Sigmoid colon (tissue), 7 donors: ENCODE measurements at places on chromosomes 16 and 17. TPM values are rescaled to one million over a fixed set of nuclear protein-coding genes. Genes with fewer than 3 reads are reported as not detected.

The CDYL2 gene
- 3.6 TPM for total RNA-seq

The CDRT15 gene
- not detected for total RNA-seq

The TBC1D3D gene
- not detected for total RNA-seq

The GPRC5B gene
- 20.6 TPM for total RNA-seq

The PCGF2 gene
- total RNA-seq, result 6.1 TPM

The ELMO3 gene
- 0.14 TPM for total RNA-seq

The TBC1D3H gene
- total RNA-seq, result not detected

DNA sequence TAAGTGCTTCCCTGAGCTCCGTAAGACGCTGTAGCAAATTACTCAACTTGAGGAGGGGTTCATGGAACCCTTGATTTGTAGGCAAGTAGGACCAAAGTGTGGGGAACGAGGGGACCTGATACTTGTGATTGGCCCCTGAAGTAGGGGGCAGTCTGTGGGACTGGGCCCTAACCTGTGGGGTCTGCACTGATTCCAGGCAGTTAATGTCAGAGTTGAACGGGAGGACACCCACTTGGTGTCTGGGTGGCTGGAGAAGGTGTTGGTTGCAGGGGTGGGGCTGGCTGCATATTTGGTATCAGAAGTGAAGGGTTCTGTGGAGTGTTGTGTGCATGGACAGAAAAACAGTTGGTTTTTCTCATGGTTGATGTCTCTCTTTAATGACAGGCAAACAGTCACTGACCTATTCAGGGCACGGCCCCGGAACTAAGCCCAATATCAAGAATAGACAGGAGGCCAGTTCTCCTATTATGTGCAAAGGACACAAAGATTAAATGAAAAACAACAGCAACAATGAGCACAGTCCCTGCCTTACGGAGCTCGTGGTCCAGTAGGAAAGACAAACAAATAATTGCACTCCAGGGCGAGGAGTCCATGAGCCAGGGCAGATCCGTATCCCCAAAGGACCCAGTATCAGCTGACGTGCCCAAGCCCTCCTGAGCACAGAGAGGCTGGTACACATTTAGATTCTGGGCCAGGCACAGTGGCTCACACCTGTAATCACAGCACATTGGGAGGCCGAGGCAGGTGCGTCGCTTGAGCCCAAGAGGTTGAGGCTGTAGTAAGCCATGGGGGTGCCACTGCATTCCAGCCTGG, 19.2 kb downstream of the MXRA7 start:
- peak overlapping the region; percentile 48 for H3K27ac ChIP-seq
- no peaks in the 10 kb centered on the region for H3K36me3 ChIP-seq
- peaks cover 93% of the 10 kb centered on the region for H3K4me1 ChIP-seq
- no peak for DNase-seq
- H3K4me3 ChIP-seq, result no peak overlapping the region

DNA sequence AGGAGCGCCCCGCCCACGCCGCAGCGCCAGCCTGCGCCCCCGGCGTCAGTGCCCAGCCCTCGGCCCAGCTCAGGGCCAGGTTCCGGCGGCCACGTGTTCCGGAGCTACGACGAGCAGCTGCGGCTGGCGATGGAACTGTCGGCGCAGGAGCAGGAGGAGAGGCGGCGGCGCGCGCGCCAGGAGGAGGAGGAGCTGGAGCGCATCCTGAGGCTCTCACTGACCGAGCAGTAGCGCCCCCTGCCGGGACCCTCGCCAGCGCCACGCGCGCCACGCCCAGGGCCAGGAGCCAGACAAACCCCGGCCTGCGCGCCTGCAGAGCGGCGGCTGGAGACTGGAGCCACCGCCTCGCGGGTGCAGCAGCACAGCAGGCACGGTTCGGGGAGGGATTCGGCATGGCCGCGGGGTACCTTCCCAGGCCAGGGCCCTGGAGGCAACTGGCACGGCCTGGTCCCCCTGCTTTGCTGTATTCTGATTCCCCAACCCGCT, 9.3 kb downstream of the CORO6 start:
- H3K27ac ChIP-seq, result peak overlapping the region; percentile 69
- H3K36me3 ChIP-seq, result no peaks in the 10 kb centered on the region
- peak; percentile 98 for DNase-seq
- peak overlapping the region; percentile 40 for H3K4me3 ChIP-seq
- H3K27me3 ChIP-seq, result no peaks in the 10 kb centered on the region
- no peaks in the 10 kb centered on the region for H3K4me1 ChIP-seq

- H3K27ac ChIP-seq, result peak overlapping the region; percentile 94
- H3K27me3 ChIP-seq, result no peaks in the 10 kb centered on the region
- peak; percentile 68 for DNase-seq
- peaks cover 18% of the 10 kb centered on the region for H3K36me3 ChIP-seq
- H3K4me1 ChIP-seq, result peaks cover 21% of the 10 kb centered on the region
Observed at GRCh38 chr17:75774471-75774990, 9.5 kb upstream of the GALK1 start.

DNA sequence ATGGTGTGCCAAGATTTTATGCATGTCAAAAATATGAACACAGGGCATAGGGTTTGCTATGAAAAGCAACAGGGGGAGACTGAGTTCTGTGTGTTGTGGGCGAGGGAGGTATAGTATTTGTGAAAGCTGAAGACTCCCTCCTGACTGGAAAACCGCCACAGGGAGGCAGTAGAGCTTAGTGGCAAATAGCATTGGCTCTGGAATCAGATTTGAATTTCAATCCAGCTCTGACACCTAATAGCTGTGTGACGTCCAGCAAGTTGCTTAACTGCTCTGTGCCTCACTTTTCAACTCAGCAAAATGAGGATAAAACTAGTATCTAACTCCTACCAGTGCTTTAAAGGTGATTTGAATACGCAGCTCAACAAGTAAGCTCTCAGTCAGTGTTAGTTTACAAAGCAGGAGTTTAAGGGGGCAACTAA, 22.0 kb downstream of the KPNA2 start:
- H3K27me3 ChIP-seq, result no peaks in the 10 kb centered on the region
- no peak overlapping the region for H3K4me3 ChIP-seq
- no peaks in the 10 kb centered on the region for H3K4me1 ChIP-seq
- no peaks in the 10 kb centered on the region for H3K36me3 ChIP-seq
- no peak for DNase-seq
- H3K27ac ChIP-seq, result no peak overlapping the region

DNA sequence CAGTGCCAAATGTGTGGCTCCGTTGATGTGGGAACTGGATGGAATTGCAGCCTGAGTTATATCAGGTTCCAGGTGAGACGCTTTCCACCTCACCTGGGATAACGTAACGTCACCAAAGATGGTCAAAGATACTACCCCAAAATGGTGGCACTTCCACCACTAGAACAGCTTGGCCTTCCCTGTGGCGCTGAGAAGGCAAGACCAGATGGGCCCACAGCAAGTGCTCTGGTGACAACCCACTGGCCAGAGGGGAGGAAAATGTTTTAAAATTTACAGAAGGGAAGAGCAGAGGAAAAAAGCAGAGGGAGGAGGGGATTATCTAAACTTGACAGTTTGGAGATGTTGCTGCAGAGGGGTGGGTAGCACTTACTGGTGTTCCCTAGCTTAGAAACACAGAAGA, 7.5 kb upstream of the ITGA2B start:
- H3K27me3 ChIP-seq, result no peaks in the 10 kb centered on the region
- H3K4me1 ChIP-seq, result no peaks in the 10 kb centered on the region
- peaks cover 27% of the 10 kb centered on the region for H3K36me3 ChIP-seq
- DNase-seq, result no peak
- no peak overlapping the region for H3K27ac ChIP-seq

DNA sequence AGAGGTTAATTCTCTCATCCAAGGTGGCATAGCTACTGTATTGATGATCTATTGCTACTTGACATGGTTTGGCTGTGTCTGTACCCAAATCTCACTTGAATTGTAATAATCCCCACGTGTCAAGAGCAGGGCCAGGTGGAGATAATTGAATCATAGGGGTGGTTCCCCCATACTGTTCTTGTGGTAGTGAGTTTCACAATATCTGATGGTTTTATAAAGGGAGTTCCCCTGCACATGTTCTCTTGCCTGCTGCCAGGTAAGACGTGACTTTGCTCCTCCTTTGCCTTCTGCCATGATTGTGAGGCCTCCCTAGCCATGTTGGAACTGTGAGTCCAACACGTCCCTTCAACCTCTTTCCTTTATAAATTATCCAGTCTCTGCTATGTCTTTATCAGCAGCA, 22.9 kb upstream of the CPPED1 start:
- no peak for DNase-seq
- no peak overlapping the region for H3K27ac ChIP-seq
- no peak overlapping the region for H3K4me3 ChIP-seq
- H3K27me3 ChIP-seq, result no peaks in the 10 kb centered on the region
- H3K4me1 ChIP-seq, result no peaks in the 10 kb centered on the region

DNA sequence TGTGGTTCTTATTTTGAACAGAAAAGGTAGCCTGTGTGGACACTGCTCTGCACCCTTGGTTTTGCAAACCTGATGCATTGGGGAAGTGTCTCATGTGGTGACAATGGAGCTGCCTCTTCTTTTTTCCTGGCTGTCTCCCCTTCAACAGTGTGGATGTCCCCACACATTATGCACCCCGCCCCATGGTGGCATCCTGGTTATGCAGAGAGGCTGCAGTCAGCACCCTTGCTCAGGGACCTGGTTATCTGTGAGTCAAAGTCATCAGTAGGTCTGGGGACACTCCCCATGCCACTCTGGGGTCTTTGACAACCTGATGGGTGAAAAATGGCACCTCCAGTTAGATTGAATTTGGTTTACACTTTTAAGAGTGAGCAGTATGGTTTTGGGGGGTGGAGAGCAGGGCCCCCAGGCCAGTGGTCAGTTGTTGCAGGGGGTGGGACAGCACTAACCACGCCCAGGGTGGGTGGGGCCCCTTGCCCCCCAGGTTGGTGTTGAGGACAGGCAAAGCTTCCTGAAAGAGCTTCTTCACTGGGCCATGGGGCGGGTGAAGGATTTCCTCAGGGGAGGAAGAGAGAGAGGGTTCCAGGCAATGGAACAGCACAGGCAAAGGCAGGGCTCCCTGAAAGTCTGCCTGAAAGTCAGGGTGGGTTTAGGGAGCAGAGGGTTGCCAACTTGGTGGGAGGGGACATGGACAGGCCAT, 24.6 kb upstream of the KCNJ12 start:
- no peak overlapping the region for H3K27ac ChIP-seq
- H3K27me3 ChIP-seq, result no peaks in the 10 kb centered on the region
- no peak overlapping the region for H3K4me3 ChIP-seq

DNA sequence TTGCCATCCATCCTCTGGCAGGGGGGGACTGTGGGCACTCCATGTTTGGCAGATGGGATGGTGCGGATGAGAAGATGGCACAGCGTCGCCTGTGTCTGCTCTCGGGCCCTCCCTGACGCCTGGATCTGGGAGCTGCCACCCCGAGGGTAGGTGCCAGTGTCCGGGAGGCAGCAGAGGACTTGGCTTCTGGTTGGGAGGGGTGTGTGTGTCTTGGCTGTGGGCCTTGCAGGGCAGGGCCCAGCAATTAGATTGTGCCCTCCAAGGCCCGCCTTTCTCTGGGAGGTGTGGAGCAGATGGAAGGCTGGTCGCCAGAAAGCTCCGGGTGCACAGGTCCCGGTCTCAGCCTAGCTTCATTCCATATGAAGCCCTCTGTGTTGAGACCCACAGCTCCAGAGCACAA, 1.4 kb downstream of the RAP1GAP2 start:
- DNase-seq, result no peak
- no peak overlapping the region for H3K4me3 ChIP-seq
- H3K27ac ChIP-seq, result no peak overlapping the region
- H3K27me3 ChIP-seq, result no peaks in the 10 kb centered on the region

GRCh38 chr16:60204181-60204580, 1470.1 kb upstream of the GOT2 start:
- no peaks in the 10 kb centered on the region for H3K27me3 ChIP-seq
- DNase-seq, result no peak
- no peaks in the 10 kb centered on the region for H3K4me1 ChIP-seq
- no peak overlapping the region for H3K4me3 ChIP-seq

DNA sequence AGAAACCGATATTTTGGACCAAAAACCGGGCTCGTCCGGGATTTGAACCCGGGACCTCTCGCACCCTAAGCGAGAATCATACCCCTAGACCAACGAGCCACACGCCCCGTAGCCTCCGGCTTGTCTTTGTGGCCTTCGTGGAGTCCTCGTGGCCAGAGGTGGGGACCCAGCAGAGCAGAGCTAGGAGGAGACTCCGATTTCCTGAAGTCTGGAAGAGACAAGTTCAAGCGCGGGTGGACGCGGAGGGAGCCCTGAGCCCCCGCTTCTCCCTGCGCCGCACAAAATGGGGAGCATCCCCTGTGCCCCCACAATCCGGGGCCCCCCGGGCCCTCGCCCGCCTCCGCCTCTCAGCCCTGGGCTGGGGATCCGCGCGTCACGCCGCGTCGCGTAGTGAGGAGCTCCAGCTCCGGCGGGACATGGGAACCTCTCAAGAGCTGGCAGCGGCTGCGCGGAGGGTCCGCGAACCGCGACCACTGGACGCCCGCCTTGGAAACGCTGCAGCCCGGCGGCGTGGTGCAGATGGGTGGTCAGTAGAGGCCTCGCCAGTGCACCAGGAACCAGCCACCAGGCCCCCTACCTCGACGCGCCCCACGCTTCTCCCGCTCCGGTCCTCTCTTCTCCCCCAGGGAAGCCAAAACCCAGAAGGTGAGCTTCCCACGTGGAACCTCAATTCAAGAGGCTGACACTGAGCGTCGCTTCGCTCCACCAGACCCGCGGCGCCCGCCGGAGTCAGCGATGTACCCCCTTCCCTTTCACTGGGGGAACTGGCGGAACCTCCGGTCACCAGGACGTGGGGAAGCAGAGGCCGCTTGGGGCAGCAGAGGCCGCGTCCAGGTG, 5.2 kb upstream of the OR1F1 start:
- H3K4me3 ChIP-seq, result no peak overlapping the region
- H3K4me1 ChIP-seq, result peaks cover 11% of the 10 kb centered on the region
- H3K27me3 ChIP-seq, result peaks cover 100% of the 10 kb centered on the region
- H3K36me3 ChIP-seq, result no peaks in the 10 kb centered on the region
- H3K27ac ChIP-seq, result no peak overlapping the region

DNA sequence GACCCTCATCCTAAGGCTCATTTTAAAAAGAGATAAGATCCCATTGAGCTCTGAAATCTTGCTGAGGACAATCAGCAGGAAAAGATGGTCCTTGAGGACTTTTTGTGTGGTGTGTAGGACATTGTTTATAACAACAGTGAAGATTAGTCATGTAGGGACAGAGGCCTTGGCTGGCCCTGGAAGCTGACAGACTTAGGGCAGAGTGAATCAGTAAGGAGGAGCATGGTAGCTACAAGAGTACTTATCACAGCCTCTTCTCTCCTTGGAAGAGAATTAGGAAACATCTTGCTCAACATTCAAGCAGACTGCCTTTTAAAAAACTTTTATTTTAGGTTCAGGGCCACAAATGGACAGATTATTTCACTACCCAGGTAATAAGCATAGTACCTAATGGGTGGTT, 665.9 kb upstream of the SALL1 start:
- no peak for DNase-seq
- H3K27me3 ChIP-seq, result no peaks in the 10 kb centered on the region
- no peaks in the 10 kb centered on the region for H3K4me1 ChIP-seq
- no peaks in the 10 kb centered on the region for H3K36me3 ChIP-seq
- H3K4me3 ChIP-seq, result no peak overlapping the region

GRCh38 chr17:81683208-81683583, 401 bp downstream of the ARL16 start:
- H3K27ac ChIP-seq, result peak overlapping the region; percentile 83
- H3K27me3 ChIP-seq, result no peaks in the 10 kb centered on the region
- H3K4me3 ChIP-seq, result peak overlapping the region; percentile 75
